ENCODE measurements at places on chromosomes 5 and 9.

DNA sequence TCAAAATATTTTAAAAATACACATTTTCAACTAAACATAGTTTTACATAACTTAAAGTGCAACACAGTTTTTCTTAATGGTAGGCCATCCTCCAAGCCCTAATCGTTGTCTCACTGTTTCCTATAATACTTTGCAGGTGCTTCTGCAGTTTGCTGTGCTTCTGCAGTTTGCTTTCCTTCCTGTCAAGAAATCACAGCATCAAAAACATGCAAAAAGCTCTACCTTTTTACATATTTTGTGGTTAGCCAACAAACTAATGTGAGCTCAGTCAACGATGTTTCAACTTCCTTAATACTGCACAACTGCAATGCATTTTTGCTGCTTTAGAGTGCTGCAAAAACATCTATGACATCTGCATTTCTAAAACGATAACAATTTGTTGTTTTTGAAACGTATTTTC lies 25.2 kb downstream of the EMB start:
- no peak for DNase-seq

DNA sequence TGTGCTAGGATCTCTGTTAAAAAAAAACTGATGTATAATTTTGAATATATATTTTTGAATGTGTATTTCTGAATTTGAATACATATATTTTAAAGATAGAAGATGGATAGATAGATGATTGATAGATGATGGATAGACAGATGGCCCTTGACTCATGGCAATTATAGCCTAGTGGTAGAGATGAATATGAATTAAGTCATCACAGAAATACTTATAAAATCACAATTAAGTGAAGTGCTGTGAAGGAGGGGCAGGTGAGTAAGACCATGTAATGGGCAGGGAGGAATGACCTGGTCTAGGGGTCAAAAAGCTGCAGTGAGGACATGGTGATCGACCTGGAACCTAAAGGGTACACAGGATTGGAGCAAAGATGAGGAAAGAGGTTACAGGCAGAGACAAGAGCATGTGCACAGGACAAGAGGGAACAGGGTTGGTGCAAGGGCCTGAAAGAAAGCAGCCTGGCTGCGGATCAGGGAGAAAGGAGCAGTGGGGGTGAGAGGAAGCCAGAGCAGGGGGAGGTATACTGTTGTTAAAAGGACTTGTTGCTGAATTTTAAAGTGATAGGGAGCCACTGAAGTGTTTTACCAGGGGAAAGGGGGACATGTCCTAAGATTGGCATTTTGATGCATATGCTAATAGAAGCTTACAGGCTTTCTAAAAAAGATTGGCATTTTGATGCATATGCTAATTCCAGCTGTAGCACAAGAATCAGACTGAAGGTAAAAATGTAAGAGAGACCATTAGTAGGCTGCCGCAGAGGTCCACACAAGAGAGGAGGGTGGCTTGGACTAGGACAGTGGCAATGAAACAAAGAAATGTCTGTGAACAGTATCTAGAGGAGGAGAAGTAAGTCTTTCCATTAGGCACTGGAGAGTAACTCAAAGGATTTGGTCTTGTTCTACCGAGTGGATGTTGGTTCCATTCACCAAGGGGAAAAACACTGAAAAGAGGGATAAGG lies 527.8 kb downstream of the AGTPBP1 start:
- no peak for DNase-seq

GRCh38 chr5:80933036-80933435 lies 27.1 kb upstream of the RASGRF2 start:
- DNase-seq = no peak

DNA sequence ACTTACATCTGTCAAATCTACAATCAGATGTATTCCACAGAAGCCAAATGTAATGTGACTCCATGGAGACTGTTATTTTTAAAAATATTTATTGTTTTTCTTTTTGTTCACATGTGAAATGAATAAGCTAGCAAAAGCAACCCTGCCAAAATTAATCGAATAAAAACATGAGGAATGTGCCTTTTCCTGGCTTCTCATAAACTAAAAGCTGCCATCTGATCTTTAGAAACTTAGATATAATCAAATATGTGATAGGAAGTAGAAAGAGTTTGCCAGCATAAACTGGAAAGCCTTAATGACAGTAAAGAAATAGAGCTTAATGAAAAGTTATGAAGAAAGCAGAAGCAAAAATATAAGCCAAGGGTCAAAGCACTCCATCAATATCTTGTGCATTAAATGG lies 1724.7 kb upstream of the WWC1 start:
- DNase-seq = no peak

DNA sequence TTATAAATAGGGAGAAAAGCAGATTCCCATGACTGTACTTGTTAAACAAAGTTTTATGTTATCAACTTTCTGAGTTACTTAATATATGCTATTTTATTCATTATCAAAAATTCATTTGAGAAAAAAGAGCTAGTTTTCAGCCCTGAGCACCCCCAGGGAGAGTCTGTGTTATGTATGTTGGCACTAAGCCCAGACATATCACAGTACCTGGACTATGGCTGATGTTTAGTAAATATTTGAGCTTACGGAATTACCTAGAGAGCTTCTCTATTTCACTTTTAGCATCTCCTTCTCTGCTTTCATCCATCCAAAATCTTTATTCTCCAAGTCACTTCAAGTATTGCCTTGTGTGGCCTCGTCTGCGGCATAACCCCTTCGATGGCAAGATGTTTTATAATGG lies 225.9 kb upstream of the PCSK5 start:
- no peak for DNase-seq

DNA sequence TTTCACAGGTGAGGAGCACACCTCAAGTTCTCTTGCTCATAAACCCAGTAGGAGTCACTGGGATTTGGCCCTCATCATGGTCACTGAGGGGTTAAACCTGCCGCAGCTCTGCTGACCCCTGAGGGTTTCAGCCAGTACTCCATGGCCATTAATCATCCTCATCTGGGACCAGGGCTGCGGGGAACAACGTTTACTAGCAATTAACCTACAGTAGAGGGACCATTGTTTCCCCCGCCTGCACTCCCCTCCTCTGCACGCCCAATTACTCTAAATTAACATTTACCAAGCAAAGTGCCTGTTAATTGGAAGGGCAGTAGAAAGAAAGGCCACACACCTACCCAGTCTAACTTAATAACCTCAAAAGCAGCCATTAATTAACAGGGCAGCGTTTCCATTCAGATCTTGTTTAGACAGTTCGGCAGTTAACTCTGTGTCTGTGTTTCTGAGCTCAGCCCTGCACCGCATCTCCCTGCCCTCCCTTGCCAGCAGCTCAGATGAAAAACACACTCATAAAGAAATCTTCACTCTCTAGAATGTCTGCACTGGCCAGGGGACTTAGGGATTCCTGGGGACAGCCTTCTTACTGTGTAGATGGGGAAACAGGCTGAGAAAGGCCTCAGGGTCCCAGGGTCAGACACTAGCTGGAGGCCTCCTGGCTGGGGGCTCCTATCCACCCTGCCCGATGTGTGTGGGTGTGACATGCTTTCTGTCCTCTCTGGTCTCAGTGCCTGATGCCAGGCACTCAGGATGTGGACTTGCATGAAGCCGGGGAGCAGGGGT lies 51.6 kb downstream of the ALG2 start:
- no peak for DNase-seq

- no peak for DNase-seq
Measured at GRCh38 chr9:69571032-69571431, 101.1 kb downstream of the APBA1 start.

DNA sequence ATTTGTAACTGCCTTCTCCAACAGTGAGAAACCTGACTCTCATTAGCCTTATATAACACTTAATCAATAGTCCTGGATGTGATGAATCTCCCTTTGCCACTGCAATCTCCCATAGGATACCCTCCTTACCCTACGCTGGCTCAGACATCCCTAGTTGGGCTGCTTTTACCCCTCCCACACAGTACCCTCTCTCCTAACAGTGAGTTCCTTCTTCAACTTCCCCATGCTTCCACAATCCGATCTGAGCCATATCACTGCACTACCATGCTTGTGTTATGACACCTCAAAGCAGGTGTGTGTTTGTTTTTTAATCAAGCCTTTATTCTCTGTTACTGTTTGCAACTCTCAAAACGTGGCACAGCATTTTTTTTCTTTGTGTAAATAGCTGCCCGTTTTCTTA lies 60.5 kb upstream of the C9orf72 start:
- DNase-seq = no peak

GRCh38 chr9:81874931-81875330 lies 53.3 kb upstream of the SPATA31D4 start:
- DNase-seq = no peak

DNA sequence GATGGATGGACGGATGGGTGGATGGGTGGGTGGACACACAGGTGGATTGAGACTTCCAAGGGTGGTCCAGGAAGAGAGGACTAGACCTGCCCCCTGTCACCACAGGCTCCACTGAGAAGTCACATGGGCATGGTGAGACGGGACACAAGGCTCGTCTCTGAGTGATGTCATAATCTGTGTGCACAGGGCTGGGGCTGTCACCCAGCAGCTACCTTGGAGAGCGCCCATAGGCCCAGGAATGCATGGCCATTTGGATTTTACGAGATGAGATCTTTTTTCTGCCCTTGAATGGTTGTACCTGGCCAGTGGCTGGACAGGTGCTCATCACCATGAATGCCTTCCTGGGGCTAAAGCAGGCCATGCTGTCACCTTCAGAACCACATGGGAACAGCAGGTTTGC lies 3.1 kb downstream of the OLFM1 start:
- DNase-seq = no peak

DNA sequence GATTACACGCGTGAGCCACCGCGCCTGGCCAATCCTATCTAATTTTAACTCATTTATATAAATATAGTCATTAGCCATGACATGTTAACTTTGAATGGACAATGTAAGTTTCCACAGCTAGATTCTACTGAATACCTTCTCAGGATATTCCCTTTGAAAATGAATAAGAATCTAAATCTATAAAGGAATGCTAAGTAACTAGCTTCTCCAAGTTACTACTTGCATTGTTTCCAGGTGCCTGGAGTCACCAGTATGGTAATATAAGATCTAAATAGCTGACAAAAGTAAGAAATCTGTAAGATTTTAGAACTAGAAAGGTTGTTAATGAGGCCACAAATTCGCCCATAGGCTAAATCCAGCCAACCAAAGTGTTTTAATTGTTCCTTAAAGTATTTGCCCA lies 189.1 kb upstream of the SLC12A2 start:
- DNase-seq = no peak

GRCh38 chr5:124584991-124585715 lies 161.3 kb downstream of the ZNF608 start:
- DNase-seq = no peak

DNA sequence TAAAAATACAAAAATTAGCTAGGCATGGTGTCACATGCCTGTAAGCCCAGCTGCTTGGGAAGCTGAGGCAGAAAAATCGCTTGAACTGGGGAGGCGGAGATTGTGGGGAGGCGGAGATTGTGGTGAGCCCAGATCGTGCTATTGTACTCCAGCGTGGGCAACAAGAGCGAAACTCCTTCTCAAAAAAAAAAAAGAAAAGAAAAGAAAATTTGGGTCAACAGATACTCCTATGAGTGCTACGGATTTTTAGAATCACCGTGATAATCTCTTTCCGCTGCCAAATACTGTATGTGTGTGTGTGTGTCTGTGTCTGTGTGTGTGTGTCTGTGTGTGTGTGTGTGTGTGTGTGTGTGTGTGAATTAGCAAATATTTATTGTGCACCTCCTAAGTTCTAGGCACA lies 64.4 kb downstream of the ARRDC3 start:
- DNase-seq = no peak

GRCh38 chr5:59608745-59609144 lies 284.8 kb downstream of the PDE4D start:
- DNase-seq = no peak

DNA sequence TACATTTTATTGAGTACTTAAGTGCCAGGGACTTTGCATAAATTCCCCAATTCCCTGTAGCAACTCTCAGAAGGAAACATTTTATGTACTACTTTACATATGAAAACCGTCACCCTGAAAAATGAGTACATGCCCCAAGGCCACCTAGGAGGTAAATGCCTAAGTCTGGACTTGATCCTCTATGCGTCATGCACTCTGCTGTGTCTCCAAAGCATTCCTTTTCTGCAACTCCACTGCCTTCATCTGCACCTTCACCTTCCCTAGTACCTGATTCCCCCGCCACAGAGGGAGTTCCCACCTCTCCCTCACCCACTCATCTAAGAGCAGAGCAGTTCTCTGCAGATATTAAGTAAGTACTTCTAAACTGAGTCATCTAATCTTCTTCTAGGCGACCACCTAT lies 75.2 kb upstream of the HRH2 start:
- DNase-seq = no peak

- DNase-seq = no peak
Measured at GRCh38 chr5:1537603-1538154, 13.9 kb upstream of the LPCAT1 start.

DNA sequence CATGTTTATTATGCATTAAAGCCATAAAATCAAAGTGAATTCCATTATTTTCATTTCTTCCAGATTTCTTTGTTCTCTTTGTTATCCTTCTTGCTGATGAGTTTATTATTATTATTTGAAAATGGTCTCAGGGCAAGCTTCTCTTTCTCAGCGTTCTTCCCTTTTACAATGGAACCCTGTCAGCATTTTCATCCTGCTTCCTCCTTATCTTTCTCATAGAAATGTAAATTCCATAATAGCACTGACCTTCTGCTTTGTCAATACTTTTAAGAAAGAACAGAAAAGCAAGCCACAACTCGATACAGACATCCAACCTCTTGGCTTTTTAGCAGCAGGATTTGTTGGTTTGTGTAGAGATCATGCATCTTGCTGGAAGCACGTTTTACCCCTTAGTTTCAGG lies 114.0 kb upstream of the BASP1 start:
- DNase-seq = no peak

- DNase-seq = no peak
Measured at GRCh38 chr9:106892632-106893031, 29.7 kb downstream of the ZNF462 start.

DNA sequence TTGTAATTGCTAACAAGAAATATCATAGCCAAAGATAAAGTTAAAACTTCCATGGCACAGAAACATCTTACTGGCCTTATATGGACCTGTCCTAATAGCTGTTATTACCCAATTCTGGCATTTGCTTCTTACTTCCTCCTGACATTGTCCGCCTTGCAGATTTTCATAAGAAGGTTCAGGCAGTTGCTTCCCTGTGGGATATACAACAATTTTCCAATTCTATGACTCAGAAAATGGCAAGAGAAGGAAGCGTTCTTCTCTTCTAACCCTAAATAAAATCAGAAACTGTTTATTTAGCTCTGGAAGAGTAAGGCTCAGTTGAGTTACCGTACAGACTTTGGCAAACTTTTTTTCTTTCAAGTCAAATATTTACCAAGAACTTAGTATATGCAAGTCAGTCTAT lies 1.7 kb downstream of the PRKAA1 start:
- DNase-seq = no peak

Measured in cortex of kidney (tissue), 1 donor.